Stimulated activated CD4-positive, alpha-beta T cell treated with anti-CD3 and anti-CD28 coated beads, Interleukin-15, amount 100 ng/mL, for 24 hours (primary cell): ENCODE measurements at places on chromosomes 7 and 10.

- DNase-seq = no peak
Observed at GRCh38 chr7:157805713-157806112, 468.9 kb downstream of the DNAJB6 start.

DNA sequence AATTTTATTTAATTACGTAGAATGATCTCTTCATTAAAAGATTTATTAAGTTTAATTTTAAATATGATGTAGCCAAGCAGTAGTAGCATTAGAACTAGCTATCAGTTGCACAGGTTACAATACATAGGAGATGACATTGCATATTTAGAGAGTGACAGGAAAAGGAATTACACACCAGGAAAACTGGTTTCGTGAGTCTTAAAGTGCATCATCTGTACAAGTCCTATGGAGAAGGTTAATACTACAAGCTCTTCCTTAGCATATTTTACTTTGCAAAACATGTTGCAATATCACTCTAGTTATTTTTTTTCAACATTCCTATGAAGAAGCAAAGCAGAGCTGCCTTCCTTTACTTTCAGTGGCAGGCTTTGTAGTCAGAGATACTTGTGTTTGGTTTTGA lies 20.2 kb upstream of the SEM1 start:
- DNase-seq = no peak

- DNase-seq = no peak
Observed at GRCh38 chr7:158310924-158311666, 276.5 kb downstream of the PTPRN2 start.

DNA sequence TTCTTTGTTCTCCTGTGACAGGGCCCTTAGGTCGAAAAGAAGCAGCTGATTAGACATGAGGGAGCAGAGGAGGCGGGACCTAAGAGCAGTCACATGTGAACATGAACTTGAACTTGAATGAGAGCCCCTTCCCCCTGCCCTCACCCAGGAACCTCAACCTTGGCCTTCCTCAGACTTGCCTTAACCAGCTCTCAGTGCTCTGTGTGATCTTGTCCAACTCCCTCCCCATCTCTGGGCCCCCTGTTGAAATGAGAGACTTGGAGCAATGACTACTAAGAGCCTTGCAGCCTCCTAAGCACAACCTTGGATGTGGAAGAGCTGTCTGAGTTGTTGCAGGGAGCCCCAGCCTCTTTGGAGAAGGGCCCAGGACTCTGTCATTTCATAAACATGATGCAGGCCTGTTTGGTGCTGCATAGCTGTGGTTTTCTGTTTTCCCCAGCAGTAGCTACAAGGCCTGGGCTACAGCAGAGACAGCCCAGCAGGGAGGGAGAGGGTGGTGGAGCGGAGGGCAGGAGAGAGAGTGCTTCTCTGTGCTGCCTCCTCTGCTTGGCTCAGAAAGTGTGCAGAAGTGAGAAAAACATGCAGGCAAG lies 123.9 kb upstream of the ZMIZ1 start:
- no peak for DNase-seq

DNA sequence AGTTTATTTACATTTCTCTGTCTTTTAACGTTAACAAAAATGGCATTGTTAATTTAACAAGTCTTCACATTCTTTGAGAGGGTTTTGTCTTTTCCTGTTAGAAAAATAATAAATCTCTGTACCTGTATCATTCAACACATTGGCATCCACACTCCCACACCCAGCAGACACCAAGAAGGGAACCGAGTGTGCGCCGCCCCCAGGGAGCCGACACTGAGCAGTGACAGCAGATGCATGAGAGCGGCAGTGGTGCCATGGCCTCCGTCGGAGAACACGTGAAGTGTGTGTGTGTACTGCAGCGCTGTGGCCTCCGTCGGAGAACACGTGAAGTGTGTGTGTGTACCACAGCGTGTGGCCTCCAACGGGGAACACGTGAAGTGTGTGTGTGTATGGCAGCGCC lies 63.3 kb downstream of the DYNC2I1 start:
- DNase-seq = no peak
